Stimulated activated CD4-positive, alpha-beta T cell treated with anti-CD3 and anti-CD28 coated beads, Interleukin-4, amount 100 ng/mL, for 48 hours (primary cell): ENCODE measurements at places on chromosomes 5 and 9.

DNA sequence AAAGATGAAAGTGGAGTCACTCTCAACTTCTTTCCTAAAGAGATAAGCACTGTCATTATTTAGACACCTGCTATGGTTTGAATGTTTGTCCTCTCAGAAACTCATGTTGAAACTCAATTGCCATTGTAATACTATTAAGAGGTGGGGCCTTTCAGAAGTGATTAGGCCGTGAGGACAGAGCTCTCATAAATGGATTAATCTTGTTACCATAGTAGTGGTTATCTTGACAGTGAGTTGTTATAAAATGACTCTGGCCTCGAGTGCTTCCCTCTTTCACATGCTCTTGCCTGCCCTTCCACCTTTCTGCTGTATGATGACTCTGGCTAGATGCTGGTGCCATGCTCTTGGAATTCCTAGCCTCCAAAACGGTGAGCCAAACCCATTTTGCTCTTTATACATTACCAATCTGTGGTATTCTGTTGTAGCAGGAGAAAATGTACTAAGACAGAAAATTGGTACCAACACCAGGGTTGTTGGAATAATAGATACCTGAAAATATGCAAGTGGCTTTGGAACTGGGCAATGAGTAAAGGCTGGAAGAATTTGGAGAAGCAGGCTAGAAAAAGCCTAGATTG lies 38.0 kb downstream of the GDA start:
- no peak for DNase-seq

DNA sequence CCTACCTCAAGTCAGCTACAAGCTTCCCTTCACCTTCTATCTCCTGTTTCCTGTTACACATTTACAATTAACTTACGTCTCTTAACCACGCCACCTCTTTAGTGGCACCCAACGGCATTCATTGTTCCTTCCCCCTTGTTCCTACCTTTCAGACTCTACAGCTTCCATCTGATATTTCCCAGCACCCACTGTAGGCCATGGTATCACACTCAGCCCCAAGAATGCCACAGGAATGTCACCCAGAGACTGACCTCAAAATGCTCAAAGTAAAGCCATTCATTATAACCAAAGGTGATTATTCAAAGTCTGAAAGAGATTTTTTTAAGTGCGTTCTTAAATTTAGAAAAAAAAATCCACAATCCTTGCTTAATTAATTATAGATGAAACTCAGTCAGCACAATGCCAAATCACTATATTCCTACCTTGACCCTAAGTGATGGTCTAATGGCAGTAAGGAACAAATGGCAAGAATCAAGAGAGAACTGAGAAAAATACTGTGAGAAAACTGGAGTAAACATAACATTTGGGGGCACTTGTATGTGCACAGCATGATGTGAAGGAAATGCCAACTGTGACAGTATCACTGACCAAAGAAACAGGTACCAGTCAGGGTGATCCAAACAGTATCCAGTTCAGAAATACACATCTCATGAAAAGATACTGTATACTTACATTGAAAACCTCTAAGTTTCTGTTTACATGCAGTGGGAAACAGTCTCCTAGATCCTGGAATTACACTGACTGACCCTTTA lies 52.1 kb downstream of the CTNND2 start:
- DNase-seq, result no peak

DNA sequence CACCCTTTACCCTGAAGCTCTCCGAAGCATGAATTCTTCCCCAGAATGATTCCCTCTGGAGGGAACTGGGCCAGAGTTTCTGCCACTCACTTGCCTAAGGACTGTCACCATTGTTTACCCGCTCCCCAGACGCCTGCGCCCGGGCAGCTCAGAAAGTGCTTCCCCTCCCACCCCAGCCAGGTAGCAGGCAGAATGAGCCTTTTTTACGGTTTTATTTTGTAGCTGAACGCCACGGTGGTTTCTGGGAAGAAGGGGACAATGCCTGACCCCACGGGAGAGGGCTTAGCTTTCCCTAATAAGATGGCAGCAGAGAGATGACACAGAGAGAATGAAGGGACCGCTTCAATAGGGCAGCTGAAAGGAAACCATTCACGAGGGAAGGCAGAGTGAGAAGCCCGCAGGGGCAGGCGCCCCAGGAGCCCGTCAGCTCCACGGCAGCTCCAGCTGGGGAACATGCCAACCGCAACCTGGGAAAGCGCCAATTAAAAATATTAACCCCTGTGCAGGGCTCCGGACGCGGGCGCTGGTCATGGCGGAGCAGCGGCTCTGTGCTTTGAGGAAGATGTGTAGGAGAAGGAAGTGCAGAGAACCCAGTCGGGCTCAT lies 20.4 kb upstream of the NTNG2 start:
- no peak for DNase-seq

GRCh38 chr5:149617760-149618306 lies 36.5 kb downstream of the ARHGEF37 start:
- no peak for DNase-seq

- DNase-seq, result no peak
Observed at GRCh38 chr9:6484210-6484609, 71.2 kb downstream of the UHRF2 start.

DNA sequence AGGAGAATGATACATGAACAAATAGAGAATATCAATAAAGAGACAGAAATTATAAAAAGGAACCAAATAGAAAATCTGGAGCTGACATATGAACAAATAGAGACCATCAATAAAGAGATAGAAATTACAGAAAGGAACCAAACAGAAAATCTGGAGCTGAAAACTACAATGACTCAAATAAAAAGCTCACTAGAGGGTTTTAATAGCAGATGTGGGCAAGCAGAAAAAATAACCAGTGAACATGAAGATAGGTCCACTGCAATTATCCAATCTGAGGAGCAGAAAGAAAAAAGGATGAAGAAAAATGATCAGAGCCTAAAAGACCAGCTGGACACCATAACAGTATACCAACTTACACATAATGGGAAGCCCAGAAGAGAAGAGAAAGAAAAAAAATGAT lies 353.7 kb downstream of the ARL15 start:
- DNase-seq, result no peak

GRCh38 chr9:34759432-34760134 lies 49.6 kb upstream of the CCL21 start:
- DNase-seq, result no peak

DNA sequence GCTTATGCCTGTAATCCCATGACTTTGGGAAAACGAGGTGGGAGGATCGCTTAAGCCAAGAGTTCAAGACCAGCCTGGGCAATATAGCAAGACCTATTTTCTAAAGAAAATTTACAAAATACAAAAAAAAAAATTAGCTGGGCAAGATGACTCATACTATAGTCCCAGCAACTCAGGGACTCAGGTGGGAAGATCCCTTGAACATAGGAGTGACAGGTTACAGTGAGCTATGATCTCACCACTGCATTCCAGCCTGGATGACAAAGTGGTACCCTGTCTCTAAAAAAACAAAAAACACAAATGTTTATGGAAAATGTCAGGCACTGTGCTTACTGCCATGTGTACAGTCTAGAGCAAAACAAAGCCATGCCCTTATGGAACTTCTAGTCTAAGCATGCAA lies 823.3 kb upstream of the DMAC1 start:
- no peak for DNase-seq

- DNase-seq, result no peak
Observed at GRCh38 chr5:120818128-120818527, 354.0 kb downstream of the PRR16 start.

- no peak for DNase-seq
Observed at GRCh38 chr9:80504601-80505230, 933.0 kb downstream of the TLE4 start.

DNA sequence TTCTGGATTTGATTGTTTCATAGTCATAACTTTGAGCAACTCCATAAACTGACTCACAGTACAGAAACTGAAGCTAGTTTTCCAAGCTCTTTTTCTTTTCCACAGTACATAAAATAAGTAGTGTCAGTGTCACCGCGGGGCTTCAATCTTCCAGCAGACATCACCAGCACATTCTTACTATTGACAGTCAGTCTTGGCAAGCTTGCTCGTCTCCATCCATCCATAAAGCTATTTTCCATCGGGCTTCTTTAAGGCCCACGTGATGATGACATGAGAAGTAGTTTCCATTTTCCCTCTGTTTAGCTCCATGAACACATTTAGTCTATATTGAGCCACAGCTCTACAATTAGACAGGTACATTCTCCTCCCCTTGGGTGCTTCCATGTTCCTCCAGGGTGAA lies 443.4 kb downstream of the KDM4C start:
- DNase-seq, result no peak

DNA sequence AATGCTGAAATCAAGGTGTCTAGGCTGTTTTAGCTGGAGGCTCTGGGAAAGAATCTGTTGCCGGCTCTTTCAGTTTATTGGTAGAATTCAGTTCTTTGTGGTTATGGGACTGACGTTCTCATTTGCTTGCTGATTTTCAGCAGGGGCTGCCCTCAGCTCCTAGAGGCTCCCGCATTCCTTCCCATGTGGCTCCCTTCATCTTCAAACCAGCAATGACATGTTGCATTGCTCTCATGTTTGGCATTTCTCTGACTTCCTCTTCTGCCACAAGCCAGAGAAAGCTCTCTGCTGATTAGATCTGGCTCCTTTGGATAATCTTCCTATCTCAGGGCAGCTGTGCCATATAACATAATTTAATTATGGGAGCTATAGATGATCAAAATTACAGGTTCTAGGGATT lies 360.3 kb downstream of the LRRC70 start:
- no peak for DNase-seq

GRCh38 chr9:95733741-95734666 lies 141.5 kb upstream of the ERCC6L2 start:
- no peak for DNase-seq

- no peak for DNase-seq
Observed at GRCh38 chr5:61651195-61651594, 319.1 kb downstream of the ZSWIM6 start.

GRCh38 chr5:172403817-172404216 lies 50.5 kb downstream of the SH3PXD2B start:
- DNase-seq, result no peak

DNA sequence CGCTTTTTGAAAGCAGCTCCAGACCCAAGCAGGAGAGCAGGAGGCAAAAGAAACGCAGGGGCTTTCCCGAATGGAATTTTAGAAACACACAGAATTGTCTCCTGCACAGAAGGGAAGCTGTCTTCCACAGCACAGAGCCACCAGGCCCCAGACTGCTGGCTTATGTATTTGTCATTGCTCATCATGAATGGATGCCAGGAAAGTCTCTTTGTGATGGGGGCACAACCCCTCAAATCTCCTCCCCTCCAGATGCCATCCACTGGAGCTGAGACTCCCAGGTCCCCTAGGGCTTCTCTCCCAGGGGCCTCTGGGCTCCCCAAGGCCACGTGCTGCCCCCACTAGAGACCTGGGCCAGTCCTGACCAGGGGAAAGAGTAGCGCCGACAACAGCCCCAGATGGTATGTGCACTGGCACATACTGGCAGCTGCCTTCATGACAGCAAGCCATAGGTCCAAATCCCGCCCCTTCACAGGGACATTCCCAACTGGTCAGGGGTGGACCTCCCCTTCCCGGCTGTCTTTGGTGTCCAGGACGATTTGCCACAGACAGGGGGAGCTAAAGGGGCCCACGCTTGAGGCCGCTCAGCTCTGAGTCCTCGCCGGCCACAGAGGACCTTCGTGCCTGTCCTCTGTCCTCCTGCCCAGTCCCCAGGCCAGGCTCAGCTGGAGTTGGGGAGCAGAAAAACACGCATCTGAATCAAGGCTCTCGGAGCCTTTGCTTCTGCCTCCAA lies 127.8 kb downstream of the KCNIP1 start:
- DNase-seq, result no peak

GRCh38 chr5:66841264-66841663 lies 245.1 kb downstream of the MAST4 start:
- DNase-seq, result no peak

GRCh38 chr9:108852079-108852478 lies 3.7 kb downstream of the ACTL7B start:
- DNase-seq, result no peak

DNA sequence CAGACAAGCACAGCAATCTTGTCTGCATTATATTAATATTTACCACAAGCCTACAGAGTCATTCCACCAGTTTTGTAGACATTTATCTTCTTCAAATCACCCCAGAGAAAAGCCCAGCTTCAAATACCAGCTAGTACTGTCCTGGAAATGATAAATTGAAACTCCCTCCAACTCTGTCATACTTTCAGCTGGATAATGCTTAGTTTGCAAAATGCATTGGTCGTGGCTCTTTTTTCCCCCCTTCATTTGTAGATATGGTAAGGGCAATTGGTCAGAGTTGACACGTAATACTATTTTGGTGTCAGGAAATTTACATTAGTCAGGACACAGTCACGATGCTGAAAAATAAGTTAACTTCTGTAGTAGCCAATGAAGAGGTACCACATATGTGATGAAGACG lies 21.2 kb downstream of the HMHB1 start:
- no peak for DNase-seq

DNA sequence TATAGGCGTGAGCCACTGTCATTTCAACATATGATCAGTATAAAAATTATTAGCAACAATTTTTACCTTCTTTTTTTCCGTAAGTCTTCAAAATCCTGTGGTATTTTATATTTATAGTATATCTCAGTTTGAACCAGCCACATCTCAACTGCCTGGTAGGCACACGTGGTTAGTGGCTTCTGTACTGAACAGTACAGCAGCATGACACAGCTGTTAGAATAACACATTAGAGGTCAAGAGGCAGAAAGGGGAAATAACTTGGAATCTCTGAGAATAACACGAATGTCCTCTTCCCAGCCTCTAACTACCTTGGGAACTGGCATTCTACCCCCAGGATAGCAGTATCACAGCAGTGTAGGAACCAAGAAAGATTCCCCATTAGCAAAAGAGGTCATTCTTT lies 108.5 kb upstream of the IQGAP2 start:
- no peak for DNase-seq

- DNase-seq, result no peak
Observed at GRCh38 chr9:2700398-2700797, 16.9 kb upstream of the KCNV2 start.

- DNase-seq, result peak; percentile 69
Observed at GRCh38 chr5:102296178-102296817, at the start of gene SLCO4C1. TSS of gene SLCO4C1 (minus strand) at chr5:102296284. CDS start at chr5:102296262, 22 bp downstream.

- DNase-seq, result no peak
Observed at GRCh38 chr5:148897842-148898241, 71.4 kb downstream of the ADRB2 start.

DNA sequence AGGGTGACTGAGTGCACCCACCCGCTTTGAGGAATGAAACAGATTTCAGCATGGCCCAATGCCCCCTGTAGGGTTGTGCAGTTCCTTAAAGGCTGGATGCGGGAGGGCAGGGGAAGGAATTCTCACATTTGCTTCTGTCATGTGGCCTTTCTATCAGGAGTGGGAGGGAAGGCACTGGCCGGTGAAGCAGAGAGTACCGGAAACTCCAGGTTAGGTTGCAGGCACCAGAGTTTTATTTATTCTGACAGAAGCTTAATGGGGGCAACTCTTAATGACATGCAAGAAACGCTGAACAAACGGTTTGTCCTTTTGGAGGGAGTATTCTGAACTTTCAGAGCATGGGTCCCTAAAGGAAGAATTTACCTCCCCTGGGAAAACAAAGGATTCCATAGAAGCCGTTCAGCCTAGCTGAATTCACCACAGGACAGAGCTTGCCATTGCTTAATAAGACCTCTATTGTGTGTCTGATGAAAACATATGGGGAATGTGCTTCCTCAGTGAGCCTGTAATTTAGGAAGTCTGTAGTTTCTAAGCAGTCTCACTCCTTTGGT lies 44.1 kb upstream of the EQTN start:
- no peak for DNase-seq
